T-cell (primary cell): ENCODE measurements at places on chromosomes 1 and 21.
A peak's percentile ranks its signal among the peaks of the same experiment; 100 is the strongest.

- no peak for DNase-seq
- H3K27me3 ChIP-seq: no peaks in the 10 kb centered on the region
- peaks cover 94% of the 10 kb centered on the region for H3K36me3 ChIP-seq
- H3K4me3 ChIP-seq: no peak overlapping the region
- no peak overlapping the region for H3K27ac ChIP-seq
Observed at GRCh38 chr1:19196331-19196730, 13.7 kb downstream of the UBR4 start.

- no peaks in the 10 kb centered on the region for H3K36me3 ChIP-seq
- H3K4me3 ChIP-seq: no peak overlapping the region
- DNase-seq: no peak
- no peak overlapping the region for H3K27ac ChIP-seq
- H3K4me1 ChIP-seq: no peaks in the 10 kb centered on the region
Observed at GRCh38 chr1:9845914-9846313, 22.1 kb upstream of the CLSTN1 start.

- H3K27me3 ChIP-seq: no peaks in the 10 kb centered on the region
- H3K4me3 ChIP-seq: no peak within 1 kb of the TSS
- H3K4me1 ChIP-seq: peaks cover 6% of the 10 kb centered on the region
- H3K27ac ChIP-seq: no peak within 1 kb of the TSS
Observed at GRCh38 chr1:161089251-161089924, at the start of gene NECTIN4. TSS of gene NECTIN4 (minus strand) at chr1:161089558. CDS start at chr1:161089296, 262 bp downstream.

GRCh38 chr1:43979528-43980254, 681 bp downstream of the B4GALT2 start:
- no peaks in the 10 kb centered on the region for H3K27me3 ChIP-seq
- peak overlapping the region; percentile 25 for H3K4me3 ChIP-seq
- no peak for DNase-seq

DNA sequence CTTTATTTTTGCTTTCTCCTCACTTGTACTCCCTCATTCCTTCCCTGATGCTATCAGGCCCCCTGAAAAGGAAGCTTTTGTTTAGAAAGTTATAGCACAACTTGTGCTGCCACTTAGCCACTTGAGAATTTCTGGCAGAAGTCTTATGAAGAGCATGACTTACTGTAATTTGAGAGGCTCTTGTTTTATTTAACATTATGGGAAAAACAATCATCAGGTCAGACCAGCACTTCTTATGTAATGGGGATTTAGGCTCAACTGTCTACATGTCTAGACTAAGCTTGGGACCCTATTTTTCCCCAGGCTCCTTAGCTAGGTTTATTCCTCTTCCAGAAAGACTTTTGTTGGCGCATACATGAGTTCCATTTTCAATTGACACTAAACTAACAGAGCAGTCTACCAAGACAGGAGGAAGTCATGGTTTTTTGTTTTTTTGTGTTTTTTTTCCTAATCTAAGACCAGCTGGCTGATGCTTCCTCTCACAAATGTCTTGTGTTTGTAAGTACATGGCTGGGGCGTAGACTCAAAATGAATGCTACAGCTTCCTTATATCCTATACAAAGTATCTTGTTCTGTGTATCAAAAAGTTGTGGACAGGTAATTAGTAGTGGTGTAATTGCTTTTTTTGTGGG, 31.5 kb downstream of the TNFSF4 start:
- no peak overlapping the region for H3K27ac ChIP-seq
- H3K4me1 ChIP-seq: no peaks in the 10 kb centered on the region
- H3K27me3 ChIP-seq: no peaks in the 10 kb centered on the region
- no peak overlapping the region for H3K4me3 ChIP-seq
- DNase-seq: no peak

- no peak for DNase-seq
- no peak overlapping the region for H3K4me3 ChIP-seq
- H3K4me1 ChIP-seq: no peaks in the 10 kb centered on the region
- H3K27me3 ChIP-seq: no peaks in the 10 kb centered on the region
- H3K27ac ChIP-seq: no peak overlapping the region
Observed at GRCh38 chr1:91141858-91142257, 120.0 kb upstream of the ZNF644 start.

DNA sequence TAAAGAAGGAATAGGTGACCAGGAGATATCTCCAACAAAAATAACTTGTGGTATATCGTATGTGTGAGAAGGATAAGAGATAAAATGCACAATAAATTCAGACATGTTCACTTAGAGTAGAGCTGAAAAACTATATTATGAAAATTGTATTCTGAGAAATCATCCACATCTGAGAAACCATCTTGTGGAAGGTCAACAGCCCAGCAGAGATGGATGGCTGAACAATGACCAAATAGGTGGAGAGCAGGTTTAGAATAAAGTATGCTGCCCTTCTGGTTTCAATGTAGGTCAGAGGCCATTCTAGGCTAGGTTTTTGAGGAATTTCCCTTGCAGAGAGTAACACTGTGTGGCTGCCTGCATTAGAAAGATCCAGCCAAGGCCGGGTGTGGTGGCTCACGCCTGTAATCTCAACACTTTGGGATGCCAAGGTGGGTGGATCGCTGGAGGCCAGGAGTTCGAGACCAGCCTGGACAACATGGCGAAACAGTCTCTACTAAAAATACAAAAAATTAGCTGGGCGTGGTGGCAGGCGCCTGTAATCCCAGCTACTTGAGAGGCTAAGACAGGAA, 8.8 kb upstream of the UAP1 start:
- H3K36me3 ChIP-seq: no peaks in the 10 kb centered on the region
- H3K4me1 ChIP-seq: no peaks in the 10 kb centered on the region
- no peak for DNase-seq
- H3K27me3 ChIP-seq: no peaks in the 10 kb centered on the region
- no peak overlapping the region for H3K4me3 ChIP-seq

GRCh38 chr21:28779914-28780313, 212.8 kb downstream of the LTN1 start:
- no peak overlapping the region for H3K4me3 ChIP-seq
- no peak for DNase-seq
- H3K27ac ChIP-seq: no peak overlapping the region
- no peaks in the 10 kb centered on the region for H3K36me3 ChIP-seq
- no peaks in the 10 kb centered on the region for H3K4me1 ChIP-seq

DNA sequence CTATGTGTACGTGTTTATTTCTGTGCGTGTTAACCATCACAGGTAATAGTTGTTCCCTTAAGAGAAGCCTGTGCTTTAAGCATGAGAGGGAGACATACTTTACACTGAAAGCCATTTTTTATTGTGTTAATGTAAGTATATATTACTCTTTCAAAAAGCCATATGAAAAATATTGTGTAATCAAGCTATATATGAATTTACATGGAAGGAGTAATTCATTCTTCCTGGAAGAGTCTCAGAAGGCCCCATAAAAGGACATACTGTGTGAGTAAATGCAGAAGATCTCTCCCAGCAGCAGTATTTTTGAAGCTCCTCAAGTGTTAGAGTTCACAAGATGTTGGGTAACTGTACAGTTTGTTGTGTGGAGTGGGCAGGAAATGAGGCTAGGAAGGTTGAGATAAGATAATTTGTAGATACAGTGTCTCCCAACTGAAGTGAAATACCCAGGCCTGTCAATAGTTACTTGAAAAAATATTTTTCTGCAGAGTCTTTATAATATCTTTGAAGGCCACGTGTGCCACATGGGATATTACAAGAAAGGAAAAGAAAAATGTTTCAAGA, 138.3 kb downstream of the PTGER3 start:
- no peak for DNase-seq
- no peak overlapping the region for H3K27ac ChIP-seq
- no peaks in the 10 kb centered on the region for H3K27me3 ChIP-seq

DNA sequence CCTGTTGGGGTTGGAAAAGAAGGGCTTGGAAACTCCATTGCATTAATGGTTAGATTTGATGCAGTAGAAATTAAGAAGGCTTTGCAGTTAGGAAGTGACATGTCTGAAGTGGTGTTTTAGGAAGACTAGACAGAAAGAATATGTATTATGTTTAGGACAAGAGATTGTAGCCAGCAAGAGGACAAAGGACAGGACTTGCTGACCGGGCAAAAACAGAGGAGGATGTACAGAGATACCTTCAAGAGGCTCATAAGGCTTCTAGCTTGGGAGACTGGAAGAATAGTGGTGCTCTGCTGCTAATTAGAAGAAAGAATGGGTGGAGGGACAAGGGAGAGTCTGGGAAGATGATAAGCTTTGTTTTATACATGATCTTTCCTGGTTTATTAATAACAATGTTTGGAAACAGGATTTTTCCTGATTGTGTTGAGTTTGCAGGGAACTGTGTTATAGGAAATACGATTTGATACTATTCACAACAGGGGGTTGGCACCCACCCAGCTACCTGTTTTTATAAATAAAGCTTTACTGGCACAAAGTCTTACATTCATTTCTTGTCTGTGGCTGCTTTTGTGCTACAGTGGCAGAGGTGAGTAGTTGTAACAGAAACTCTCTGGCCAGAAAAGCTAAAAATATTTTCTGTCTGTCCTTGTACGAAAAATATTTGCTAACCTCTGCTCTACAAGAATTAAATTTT, 37.1 kb upstream of the TMCO2 start:
- H3K27ac ChIP-seq: no peak overlapping the region
- H3K4me3 ChIP-seq: no peak overlapping the region
- no peaks in the 10 kb centered on the region for H3K27me3 ChIP-seq
- no peaks in the 10 kb centered on the region for H3K4me1 ChIP-seq
- H3K36me3 ChIP-seq: peaks cover 50% of the 10 kb centered on the region

GRCh38 chr1:43059640-43060574, 101.2 kb upstream of the SLC2A1 start:
- no peak overlapping the region for H3K27ac ChIP-seq
- H3K36me3 ChIP-seq: no peaks in the 10 kb centered on the region
- no peak overlapping the region for H3K4me3 ChIP-seq
- DNase-seq: no peak
- H3K4me1 ChIP-seq: no peaks in the 10 kb centered on the region
